ENCODE measurements at places on chromosomes 11 and 22.
A peak's percentile ranks its signal among the peaks of the same experiment; 100 is the strongest.

GRCh38 chr11:33734441-33735270, 1.6 kb downstream of the CD59 start:
- no peak for DNase-seq

GRCh38 chr11:122163053-122163819, 47.2 kb upstream of the BLID start:
- no peak for DNase-seq

DNA sequence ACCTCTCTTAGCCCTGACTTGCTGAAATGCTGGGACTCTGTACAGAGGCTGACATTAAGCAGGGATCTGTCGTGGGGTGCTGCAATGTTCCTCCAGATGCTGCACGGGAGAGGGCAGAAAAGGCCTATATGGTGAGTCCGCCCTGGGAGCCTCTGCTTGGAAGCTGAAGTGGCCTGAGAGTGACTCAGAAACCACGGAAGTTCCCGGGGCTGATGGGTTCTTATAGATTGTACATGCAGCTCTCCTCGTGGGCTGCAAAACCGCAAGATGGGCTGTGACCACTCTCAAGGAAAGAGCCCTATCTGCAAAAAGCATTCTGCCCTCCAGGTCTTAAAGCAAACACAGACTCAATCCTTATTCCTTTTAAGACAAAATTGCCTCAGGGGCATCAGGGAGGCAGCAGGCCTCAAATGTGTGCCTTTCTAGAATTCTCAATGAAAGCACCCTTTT, 5.8 kb upstream of the SLC43A3 start:
- DNase-seq = no peak

DNA sequence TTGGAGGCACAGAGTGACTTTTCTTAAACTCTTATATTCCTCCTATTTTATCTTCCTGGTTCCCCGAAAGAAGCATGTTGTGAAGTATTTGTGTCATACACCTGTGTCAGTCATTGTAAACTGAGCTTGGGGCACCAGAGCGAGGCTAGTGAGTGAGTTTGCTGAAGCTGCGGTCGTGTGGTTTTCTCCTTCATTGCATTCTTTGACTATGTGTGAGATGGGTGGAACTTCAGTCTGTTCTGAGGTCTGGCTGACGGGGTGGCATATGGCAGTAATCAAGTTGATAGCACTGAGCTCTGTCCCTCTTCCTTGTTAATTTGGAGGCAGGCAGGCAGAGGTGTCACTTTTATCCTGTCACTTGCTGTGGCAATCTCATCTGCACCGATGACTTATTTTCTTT, 4.2 kb downstream of the VPS26B start:
- no peak for DNase-seq

- DNase-seq = no peak
Observed at GRCh38 chr11:72758304-72758689, 6.1 kb upstream of the ARAP1 start.

- no peak for DNase-seq
Observed at GRCh38 chr22:19909350-19910179, 32.0 kb upstream of the COMT start.

DNA sequence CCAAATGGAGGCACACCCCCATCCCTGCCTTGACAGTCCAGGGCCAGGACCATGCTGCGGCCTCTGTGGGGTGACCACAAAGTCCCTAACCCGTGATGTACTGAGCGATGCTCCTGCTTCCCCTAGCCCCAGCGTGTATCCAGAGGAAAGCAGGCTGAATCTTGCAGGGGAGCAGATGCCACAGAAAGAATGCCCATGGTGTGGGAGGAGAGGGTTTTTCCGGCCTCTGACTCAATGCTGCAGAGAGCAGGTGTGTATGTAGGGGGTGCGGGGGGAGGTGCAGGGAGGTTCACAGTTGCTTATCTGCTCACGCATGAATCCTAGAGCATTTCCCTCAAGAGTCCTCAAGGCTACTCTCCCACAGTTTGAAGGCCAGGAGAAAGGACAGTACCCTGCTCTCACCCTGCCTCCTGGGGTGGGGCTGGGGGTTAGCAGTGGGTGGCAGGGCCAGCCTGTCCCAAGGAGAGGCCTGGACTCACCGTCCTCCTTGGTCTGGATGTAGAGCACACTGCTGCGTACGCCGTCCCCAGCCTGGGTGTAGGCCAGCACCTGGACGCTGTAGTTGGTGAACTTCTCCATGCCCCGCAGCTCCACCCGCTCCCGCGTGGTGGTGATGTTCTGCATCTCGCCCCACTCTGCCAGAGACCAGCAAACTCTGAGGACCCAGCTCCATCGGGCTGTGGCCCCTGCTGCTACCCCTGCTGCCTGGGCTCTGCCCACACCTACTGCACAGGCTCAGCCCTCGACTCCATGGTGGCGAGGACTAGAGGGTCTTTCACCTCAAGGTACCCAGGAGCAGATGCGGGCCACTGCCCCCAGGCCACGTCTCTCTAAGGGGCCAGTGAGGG, 130.8 kb downstream of the CEP164 start:
- no peak for DNase-seq

- DNase-seq = no peak
Observed at GRCh38 chr11:67370351-67371076, 2.9 kb downstream of the CLCF1 start.

- DNase-seq = no peak
Observed at GRCh38 chr11:39149214-39149613, 2310.2 kb downstream of the LRRC4C start.

GRCh38 chr11:125303694-125304093, 139.1 kb downstream of the PKNOX2 start:
- DNase-seq = no peak

- DNase-seq = no peak
Observed at GRCh38 chr11:127039591-127039990, 39.0 kb upstream of the KIRREL3 start.

GRCh38 chr11:83007909-83008580, 63.7 kb downstream of the RAB30 start:
- DNase-seq = no peak

DNA sequence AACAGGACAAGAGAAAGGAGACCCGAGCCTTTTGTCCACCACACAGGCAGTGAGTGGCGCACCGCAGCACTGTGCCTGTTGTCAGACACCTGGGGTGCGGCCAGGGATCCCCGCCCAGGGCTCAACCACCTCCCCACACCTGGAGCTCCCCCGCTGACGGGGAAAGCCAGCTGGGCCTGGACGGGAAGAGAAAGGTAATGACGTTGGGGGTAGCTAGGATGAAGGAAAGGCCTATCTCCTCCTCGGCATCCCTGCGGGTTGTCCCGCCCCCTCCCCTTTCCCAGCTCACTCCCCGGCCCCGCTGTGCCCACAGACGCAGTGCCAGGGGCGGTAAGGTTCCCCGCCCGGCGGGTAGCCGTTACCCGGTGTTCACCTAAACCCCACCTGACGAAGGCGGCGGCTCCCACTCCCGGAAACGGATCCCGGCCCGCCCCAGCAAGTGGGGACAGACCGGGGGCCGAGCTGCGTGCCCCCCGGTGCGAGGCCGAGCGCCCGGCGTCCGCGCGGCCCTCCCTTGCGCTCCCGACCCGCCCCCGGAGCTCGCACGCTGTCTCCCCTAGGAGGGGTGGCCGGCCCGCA, 495 bp downstream of the HYOU1 start:
- no peak for DNase-seq

DNA sequence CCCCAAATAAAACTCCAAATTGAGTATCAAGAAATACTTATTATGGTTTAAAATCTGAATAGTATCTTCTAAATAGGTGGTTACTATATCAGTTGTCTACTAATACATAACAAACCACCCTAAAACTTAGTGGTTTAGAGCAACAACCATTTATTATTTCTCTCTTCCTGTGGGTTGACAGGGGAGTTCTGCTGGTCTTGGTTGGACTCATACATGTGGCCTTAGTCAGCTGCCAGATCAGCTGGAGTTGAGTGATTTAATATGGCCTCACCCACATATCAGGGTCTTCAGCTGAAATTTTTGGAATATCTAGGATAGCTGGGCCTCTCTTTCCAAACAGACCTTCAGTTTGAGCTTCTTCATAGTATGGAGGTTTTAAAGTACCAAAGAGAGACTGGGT, 34.5 kb downstream of the C11orf65 start:
- DNase-seq = no peak

DNA sequence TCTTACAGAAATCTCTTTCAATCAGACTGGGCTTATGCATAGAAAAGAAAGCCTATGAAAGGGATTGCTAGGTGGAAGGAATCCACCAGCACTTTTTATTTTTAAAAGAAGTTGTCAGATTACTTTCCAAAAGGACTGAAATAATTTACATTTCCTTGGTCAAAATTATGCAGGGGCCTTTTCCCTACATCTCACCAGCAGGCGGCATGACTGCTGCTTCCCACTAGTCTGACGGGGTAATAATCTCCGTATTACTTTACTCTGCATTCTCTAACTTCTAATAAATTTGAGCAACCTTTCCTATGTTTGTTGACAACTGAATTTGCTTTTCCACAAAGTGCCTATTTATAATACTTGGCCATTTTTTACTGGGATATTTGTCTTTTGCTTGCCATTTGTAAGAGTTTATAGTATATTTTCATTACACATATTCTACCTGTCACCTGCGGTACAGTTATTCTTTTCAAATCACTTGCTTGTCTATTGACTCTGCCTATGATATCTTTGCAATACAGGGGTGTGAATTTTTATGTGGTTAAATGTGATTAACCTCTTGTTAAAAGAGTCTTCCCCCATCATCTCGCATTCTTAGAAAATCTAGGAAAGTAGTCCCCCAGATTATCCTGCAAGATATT, 51.9 kb upstream of the USP47 start:
- no peak for DNase-seq

- no peak for DNase-seq
Observed at GRCh38 chr11:116643521-116643920, 129.3 kb downstream of the BUD13 start.

GRCh38 chr11:43289368-43289767, 22.4 kb upstream of the API5 start:
- no peak for DNase-seq

DNA sequence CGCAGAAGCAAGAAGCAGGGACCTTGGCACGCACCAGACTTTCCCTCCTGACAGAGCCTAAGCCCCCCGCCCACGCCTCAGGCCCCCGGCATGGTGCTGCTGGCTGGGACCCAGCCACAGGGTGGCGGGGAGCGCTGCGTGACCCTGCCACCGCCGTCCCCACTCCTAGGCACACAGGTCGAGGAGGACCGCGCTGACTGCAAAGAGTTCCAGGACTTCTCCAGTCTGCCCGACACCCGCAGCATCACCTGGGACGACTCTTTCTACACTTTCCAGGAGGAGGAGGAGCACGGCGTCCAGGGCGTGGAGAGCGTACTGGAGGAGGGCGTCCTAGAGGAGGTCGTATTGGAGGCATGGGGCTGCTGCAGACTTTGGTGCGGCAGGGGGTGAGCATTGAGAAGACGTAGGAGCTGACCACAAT, 103.7 kb downstream of the TRIM51G start:
- no peak for DNase-seq

GRCh38 chr11:12449961-12450715, 72.8 kb downstream of the PARVA start:
- DNase-seq = no peak

- peak; percentile 17 for DNase-seq
Observed at GRCh38 chr11:94511932-94512781, at the start of gene C11orf97. Gene C11orf97, plus strand, starts transcription at chr11:94512461. Its CDS starts 68 bp downstream, at chr11:94512529.

GRCh38 chr11:17979770-17980371, 33.0 kb downstream of the SERGEF start:
- peak; percentile 35 for DNase-seq

DNA sequence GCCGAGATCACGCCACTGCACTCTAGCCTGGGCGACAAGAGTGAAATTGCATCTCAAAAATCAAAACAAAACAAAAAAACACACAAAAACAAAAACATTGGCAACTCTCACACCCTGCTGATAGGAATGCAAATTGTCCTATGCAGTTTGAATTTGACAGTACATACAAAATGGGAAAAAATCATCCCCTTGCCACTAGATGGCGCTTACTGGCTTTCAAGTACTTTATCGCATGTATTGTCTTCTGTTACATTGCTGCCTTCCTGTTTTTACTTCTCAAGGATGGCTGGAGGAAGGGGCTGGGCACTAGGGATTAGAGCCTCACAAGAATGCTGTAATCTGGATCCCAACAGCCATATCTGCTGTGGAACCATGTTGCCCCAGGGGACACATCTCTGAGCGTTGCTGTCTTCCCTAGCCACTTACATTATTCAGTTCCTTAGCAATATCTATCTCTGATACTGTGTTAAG, 59.4 kb upstream of the A4GALT start:
- DNase-seq = peak; percentile 58

DNA sequence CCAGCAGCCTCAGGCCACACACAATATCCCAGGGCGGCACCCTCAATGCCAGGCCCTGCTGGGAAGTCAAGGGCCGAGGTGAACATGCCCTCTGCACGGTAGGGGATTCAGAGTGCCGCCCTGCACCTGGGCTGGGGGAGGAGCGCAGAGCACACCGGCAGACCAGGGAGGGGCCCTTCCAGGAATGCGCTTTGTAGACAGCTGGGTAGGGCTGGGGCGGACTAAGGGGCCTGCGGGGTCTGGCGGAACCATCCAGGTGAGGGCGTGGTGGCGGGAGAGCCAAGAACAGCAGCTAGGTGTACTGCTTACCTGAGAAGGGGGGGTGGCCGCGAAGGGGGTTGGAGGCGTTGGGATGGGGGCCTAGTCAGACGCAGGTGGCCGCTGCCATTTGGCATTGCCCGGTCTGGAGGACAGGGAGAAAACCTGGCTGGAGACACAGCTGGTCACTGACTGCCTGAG, 26.0 kb downstream of the DUSP8 start:
- no peak for DNase-seq

GRCh38 chr11:1486054-1486825, at the start of gene MOB2:
Gene MOB2, minus strand, starts transcription at chr11:1486779. Its CDS starts 223 bp downstream, at chr11:1486556.
- no peak for DNase-seq

DNA sequence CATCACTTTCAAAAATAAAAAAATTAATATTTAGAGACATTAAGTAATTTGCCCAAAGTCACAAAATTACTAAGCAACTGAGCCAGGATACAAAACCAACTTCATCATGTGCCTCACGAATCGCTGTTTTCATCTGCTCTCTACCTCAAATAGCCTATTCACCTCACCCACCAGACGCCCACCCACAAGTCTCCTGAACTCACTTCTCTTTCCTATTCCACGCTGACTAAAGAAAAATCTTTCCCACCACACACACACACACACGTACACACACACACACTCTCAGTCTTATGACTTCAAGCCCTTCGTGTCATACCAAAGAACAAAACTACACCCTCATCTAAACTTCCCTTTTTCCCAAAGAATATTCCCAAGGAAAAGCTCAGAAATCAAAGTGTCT, 2.2 kb downstream of the OR8B12 start:
- DNase-seq = no peak

- no peak for DNase-seq
Observed at GRCh38 chr11:114413958-114414357, 13.5 kb downstream of the RBM7 start.

GRCh38 chr11:128453444-128454336, 133.7 kb downstream of the ETS1 start:
- no peak for DNase-seq

- no peak for DNase-seq
Observed at GRCh38 chr11:100031973-100032372, 655.1 kb upstream of the ARHGAP42 start.

GRCh38 chr11:118640332-118641154, 33.1 kb downstream of the PHLDB1 start:
- DNase-seq = no peak
